Naive thymus-derived CD4-positive, alpha-beta T cell (primary cell): ENCODE measurements at places on chromosomes 13 and 19. TPM values are rescaled to one million over a fixed set of nuclear protein-coding genes. Genes with fewer than 3 reads are reported as not detected.
A peak's percentile ranks its signal among the peaks of the same experiment; 100 is the strongest.

NXNL1 gene
- not detected for total RNA-seq

ZNF444 gene
- 49.0 TPM for total RNA-seq

S1PR5 gene
- total RNA-seq: 6.4 TPM

CEACAM4 gene
- 0.60 TPM for total RNA-seq

SPTBN4 gene
- 1.5 TPM for total RNA-seq

DNA sequence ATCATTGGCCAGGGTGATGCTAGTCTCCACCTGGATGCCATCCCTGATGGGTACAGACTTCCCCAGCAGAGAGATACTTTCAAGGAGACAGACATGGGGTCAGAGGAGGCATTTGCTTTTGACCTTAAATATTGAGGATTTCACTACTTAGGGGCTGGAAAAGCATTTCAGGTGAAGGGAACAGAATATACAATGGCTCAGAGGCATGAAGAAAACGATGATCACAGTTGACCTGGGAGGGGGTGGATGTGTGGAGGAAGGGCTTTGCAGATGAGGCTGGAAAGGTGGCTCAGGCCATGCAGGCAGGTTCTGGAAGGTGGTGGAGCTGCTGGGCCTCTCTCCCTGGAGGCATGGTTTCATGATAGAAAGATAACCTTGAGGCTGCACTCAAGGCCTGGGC, 3.9 kb downstream of the MATK start:
- H3K27me3 ChIP-seq: no peaks in the 10 kb centered on the region
- H3K4me3 ChIP-seq: no peak overlapping the region
- H3K36me3 ChIP-seq: no peaks in the 10 kb centered on the region
- DNase-seq: no peak

- DNase-seq: peak; percentile 24
- no peaks in the 10 kb centered on the region for H3K36me3 ChIP-seq
- H3K27me3 ChIP-seq: no peaks in the 10 kb centered on the region
- peaks cover 16% of the 10 kb centered on the region for H3K4me1 ChIP-seq
- peak overlapping the region; percentile 61 for H3K27ac ChIP-seq
These were observed 34.5 kb downstream of the SHISA2 start for GRCh38 chr13:26017196-26017921.

GRCh38 chr19:18089726-18090125, 3.0 kb upstream of the IL12RB1 start:
- no peak overlapping the region for H3K4me3 ChIP-seq
- no peaks in the 10 kb centered on the region for H3K27me3 ChIP-seq
- H3K36me3 ChIP-seq: no peaks in the 10 kb centered on the region
- no peak for DNase-seq
- H3K4me1 ChIP-seq: peaks cover 62% of the 10 kb centered on the region

GRCh38 chr13:113801289-113801961, 42.4 kb downstream of the TMEM255B start:
- no peaks in the 10 kb centered on the region for H3K36me3 ChIP-seq
- no peaks in the 10 kb centered on the region for H3K4me1 ChIP-seq
- H3K4me3 ChIP-seq: no peak overlapping the region
- no peaks in the 10 kb centered on the region for H3K27me3 ChIP-seq

- no peaks in the 10 kb centered on the region for H3K4me1 ChIP-seq
- H3K36me3 ChIP-seq: no peaks in the 10 kb centered on the region
- H3K27ac ChIP-seq: no peak overlapping the region
- DNase-seq: no peak
- no peaks in the 10 kb centered on the region for H3K27me3 ChIP-seq
These were observed 159.1 kb downstream of the GPC5 start for GRCh38 chr13:91557328-91558090.

DNA sequence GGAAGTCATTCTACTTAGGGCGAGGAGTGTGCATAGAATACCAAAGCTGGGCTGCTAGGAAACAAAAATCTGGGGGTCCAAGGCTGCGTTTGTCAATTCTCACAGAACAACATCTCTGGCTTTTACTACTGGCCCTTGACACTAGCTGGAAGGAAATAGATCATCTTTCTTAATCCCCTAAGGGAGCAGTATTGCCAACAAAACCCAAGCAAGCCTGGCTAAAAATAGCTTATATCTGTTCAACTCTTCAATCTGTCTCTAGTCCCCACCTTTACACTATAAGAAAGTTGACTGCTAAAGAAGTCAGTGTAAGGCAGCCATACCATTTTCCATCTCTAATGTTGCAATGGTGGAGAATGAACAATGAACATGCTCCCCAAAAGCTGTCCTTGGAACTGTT, 107.8 kb upstream of the SPRY2 start:
- no peaks in the 10 kb centered on the region for H3K4me1 ChIP-seq
- no peaks in the 10 kb centered on the region for H3K27me3 ChIP-seq
- no peak overlapping the region for H3K27ac ChIP-seq

DNA sequence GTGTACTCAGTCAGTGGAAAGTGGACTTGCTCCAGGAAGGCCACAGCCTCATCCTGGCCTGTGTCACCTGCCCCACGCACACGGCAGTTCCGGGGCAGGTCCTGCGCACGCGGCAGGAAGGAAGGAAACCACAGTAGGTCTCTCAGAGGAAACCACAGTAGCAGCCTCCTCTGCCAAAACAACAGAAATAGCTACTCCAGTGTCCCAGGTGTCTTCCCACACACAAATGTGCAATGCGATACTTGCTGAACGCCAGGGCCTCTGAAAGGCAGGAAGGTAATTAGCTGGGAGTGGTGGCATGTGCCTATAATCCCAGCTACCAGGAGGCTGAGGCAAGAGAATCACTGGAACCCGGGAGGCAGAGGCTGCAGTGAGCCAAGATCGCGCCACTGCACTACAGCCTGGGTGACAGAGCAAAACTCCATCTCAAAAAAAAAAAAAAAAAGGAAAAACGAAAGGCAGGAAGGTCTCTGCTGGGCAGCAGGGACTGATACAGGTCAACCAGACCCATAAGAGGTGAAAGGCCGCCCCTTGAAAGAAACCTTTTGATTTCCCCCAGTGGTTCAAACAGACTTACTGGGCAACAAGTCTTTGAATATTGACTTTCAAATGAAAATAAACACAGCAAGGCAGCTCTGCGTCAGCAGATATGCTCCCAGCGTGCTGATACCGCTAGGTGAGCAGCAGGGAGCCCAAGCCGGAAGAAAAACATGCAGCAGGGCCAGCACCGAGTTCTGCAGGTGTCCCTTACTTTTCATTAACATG, 49.5 kb downstream of the CRYL1 start:
- no peaks in the 10 kb centered on the region for H3K36me3 ChIP-seq
- H3K4me1 ChIP-seq: peaks cover 21% of the 10 kb centered on the region
- H3K27ac ChIP-seq: peak overlapping the region; percentile 77
- DNase-seq: peak; percentile 84

GRCh38 chr13:25051065-25051464, 44.9 kb upstream of the PABPC3 start:
- H3K4me3 ChIP-seq: no peak overlapping the region
- H3K4me1 ChIP-seq: no peaks in the 10 kb centered on the region
- DNase-seq: no peak

- H3K27me3 ChIP-seq: no peaks in the 10 kb centered on the region
- no peaks in the 10 kb centered on the region for H3K4me1 ChIP-seq
- no peak overlapping the region for H3K27ac ChIP-seq
- H3K4me3 ChIP-seq: no peak overlapping the region
These were observed 10.0 kb upstream of the OXGR1 start for GRCh38 chr13:97004096-97004876.

GRCh38 chr13:51148952-51149573, 38.0 kb upstream of the C13orf42 start:
- no peak for DNase-seq
- H3K27me3 ChIP-seq: no peaks in the 10 kb centered on the region
- no peak overlapping the region for H3K27ac ChIP-seq
- no peak overlapping the region for H3K4me3 ChIP-seq
- no peaks in the 10 kb centered on the region for H3K4me1 ChIP-seq
- H3K36me3 ChIP-seq: no peaks in the 10 kb centered on the region

DNA sequence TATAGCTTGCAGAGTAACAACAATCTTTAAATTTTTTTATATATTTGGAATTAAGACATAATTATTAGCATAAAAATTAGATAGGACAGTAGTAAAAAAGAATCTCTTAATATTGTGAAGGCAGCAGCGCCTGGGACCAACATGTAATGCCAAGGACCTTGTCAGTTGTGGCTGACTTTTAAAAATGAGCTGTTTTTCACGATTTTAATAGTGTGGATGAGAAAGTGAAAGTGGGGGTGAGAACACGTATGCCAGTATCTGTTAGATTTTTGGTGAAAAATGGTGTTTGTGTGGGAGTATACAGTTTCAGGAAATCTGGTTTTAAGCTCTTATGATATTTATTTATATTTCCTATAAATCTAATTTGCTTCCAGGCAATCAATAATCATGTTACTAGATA, 125.2 kb downstream of the LMO7 start:
- H3K4me1 ChIP-seq: peaks cover 32% of the 10 kb centered on the region
- H3K27ac ChIP-seq: peak overlapping the region; percentile 78
- H3K27me3 ChIP-seq: no peaks in the 10 kb centered on the region

- H3K36me3 ChIP-seq: no peaks in the 10 kb centered on the region
- no peaks in the 10 kb centered on the region for H3K27me3 ChIP-seq
- DNase-seq: no peak
- peaks cover 8% of the 10 kb centered on the region for H3K4me1 ChIP-seq
- H3K4me3 ChIP-seq: peak overlapping the region; percentile 80
These were observed 1.1 kb downstream of the KMT5C start for GRCh38 chr19:55340784-55341147.

DNA sequence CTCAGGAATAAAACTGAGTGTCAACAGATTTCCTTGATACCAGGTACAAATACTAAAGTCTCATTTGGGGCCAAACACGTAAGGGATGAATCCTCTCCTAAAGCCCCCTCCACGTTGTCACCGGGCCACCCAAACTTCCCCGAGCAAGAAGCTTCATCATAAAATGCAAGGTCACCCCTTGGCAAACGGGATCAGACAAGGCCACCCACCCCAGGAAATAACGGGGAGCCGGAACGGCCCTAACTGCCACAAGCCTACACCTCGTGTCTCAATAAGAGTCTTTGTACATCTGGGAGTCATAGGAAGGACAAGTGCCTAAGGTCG, 717 bp downstream of the EEF2 start:
- H3K36me3 ChIP-seq: peaks cover 29% of the 10 kb centered on the region
- H3K27ac ChIP-seq: peak overlapping the region; percentile 87
- peak overlapping the region; percentile 98 for H3K4me3 ChIP-seq
- no peak for DNase-seq

- no peaks in the 10 kb centered on the region for H3K27me3 ChIP-seq
- no peaks in the 10 kb centered on the region for H3K4me1 ChIP-seq
- no peak overlapping the region for H3K4me3 ChIP-seq
- no peak overlapping the region for H3K27ac ChIP-seq
These were observed 844.8 kb downstream of the PCDH17 start for GRCh38 chr13:58476206-58476918.

DNA sequence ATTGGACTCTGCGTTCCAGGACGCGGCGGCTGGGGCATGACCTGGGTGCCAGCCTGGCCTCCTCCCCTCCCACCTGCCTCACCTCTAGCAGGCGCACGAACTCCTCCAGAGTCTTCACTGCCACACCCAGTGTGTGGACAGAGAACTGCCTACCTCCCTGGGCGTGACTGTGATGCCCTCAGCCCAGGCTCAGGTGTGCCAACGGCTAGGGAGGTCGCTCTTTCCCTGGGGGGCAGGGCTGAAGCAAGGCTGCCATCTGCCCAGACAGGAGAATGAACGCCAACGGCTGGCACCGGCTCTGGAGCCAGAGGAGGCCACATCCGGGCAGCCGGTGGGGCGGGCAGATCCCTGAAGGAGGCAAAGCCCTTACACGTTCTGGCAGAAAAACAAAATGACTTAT, 11.3 kb downstream of the NANOS3 start:
- no peaks in the 10 kb centered on the region for H3K36me3 ChIP-seq
- H3K4me3 ChIP-seq: no peak overlapping the region
- DNase-seq: no peak
- H3K27me3 ChIP-seq: no peaks in the 10 kb centered on the region
- H3K27ac ChIP-seq: no peak overlapping the region
- peaks cover 27% of the 10 kb centered on the region for H3K4me1 ChIP-seq

- H3K27ac ChIP-seq: no peak overlapping the region
- no peaks in the 10 kb centered on the region for H3K27me3 ChIP-seq
- peak; percentile 55 for DNase-seq
These were observed 12.4 kb upstream of the ELAVL1 start for GRCh38 chr19:8017808-8018207.

- H3K4me3 ChIP-seq: no peak overlapping the region
- H3K27me3 ChIP-seq: no peaks in the 10 kb centered on the region
- DNase-seq: peak; percentile 44
- H3K27ac ChIP-seq: peak overlapping the region; percentile 17
- no peaks in the 10 kb centered on the region for H3K36me3 ChIP-seq
These were observed 16.5 kb upstream of the B3GNT3 start for GRCh38 chr19:17778251-17778967.

- H3K36me3 ChIP-seq: no peaks in the 10 kb centered on the region
- H3K4me3 ChIP-seq: no peak overlapping the region
- H3K27me3 ChIP-seq: no peaks in the 10 kb centered on the region
- peak; percentile 51 for DNase-seq
- H3K27ac ChIP-seq: no peak overlapping the region
These were observed 85.6 kb downstream of the GNG7 start for GRCh38 chr19:2616741-2617392.

DNA sequence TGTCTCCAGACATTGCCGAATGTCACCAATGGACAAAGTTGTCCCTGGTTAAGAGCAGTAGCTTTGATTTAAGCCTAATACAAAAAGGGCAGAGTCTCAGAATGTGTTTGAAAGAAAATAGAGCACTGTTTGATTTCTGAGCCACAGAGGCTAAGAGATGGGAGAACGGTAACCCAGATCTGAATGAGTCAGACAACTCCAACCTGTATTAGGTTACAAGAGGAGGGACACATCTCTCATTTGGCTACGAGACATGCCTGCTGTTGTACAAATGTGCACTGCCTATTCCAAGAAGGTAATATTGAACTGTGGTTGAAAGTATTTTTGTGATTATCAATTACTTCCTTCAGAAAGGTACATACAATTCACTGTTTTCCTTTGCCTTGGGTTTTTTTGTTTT, 4.9 kb upstream of the HSPH1 start:
- peaks cover under 1% of the 10 kb centered on the region for H3K36me3 ChIP-seq
- no peaks in the 10 kb centered on the region for H3K27me3 ChIP-seq
- H3K4me1 ChIP-seq: peaks cover 8% of the 10 kb centered on the region
- DNase-seq: no peak
- no peak overlapping the region for H3K27ac ChIP-seq
